ENCODE measurements at places on chromosomes 6 and 20.

DNA sequence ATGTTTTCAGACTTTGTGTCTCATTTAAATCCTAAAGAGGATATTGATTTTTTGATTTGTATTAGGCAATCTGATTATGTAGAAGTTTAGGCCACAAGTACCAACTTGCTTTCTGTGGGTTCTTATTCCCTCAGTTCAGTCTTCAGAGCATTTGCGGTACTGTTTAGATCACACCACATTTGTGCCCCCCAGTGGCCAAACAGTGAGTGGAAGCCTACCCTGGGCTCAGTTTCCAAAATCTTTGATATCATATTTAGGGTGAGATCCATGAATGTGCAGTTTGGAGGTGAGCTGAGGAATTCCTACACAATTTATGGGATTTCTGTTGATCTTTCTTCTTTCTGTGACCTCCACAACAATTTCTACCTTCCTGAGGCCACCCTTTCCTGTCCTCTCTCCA lies 92.3 kb upstream of the FUT9 start:
- DNase-seq: peak; percentile 19
- no peaks in the 10 kb centered on the region for H3K27me3 ChIP-seq
- no peaks in the 10 kb centered on the region for H3K36me3 ChIP-seq
- no peak overlapping the region for H3K4me3 ChIP-seq
- H3K27ac ChIP-seq: no peak overlapping the region

DNA sequence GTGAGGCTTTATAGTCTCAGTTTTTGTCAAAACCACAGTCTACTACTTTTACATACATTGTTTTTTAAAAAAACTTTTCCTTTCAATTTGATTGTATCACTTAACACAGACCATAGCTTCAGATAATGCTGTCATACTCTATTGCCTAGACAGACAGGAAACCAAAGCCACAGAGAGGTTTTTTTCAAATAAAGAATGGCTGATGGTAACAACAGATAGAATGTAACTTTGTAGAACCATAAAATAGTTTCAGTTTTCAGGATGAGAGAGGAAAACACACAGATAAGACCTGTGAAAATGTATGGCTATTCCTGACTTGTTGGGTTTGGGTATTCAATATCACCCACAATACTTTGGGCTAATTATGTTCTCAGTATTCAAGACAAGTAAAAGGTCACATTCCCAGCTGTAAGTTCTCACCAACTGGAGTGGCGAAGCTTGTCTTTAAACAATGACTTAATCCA lies 94.0 kb downstream of the ADGRG6 start:
- H3K4me1 ChIP-seq: no peaks in the 10 kb centered on the region
- no peaks in the 10 kb centered on the region for H3K27me3 ChIP-seq
- H3K4me3 ChIP-seq: no peak overlapping the region
- no peaks in the 10 kb centered on the region for H3K36me3 ChIP-seq

GRCh38 chr6:55617272-55617671 lies 38.3 kb upstream of the HMGCLL1 start:
- H3K36me3 ChIP-seq: no peaks in the 10 kb centered on the region
- H3K27ac ChIP-seq: no peak overlapping the region
- H3K4me3 ChIP-seq: no peak overlapping the region
- H3K27me3 ChIP-seq: peaks cover 3% of the 10 kb centered on the region
- no peaks in the 10 kb centered on the region for H3K4me1 ChIP-seq

DNA sequence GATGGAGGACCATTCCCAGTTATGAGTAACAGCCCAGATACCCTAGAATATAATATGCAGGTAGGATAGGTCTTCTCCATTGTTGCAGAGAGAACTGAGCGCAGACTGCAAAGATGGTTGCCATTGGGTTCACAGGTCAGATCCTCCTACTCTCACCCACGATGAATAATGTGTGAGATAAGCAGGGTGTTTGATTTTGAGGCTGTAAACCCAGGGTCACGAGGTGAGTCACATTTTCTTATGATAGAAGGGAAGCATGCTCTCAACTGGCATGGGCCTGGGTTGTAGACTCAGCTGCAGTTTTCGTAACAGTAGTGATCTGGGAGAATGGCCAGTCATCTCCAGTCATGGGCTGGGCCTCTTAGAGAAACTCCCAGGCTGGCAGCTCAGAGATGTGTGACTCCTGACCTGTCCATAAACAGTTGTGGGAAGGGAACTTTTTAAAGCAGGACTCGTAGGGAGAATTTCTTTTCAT lies 74.2 kb downstream of the CD164 start:
- H3K36me3 ChIP-seq: no peaks in the 10 kb centered on the region
- H3K27me3 ChIP-seq: peaks cover 3% of the 10 kb centered on the region
- no peak overlapping the region for H3K4me3 ChIP-seq
- no peak overlapping the region for H3K27ac ChIP-seq

DNA sequence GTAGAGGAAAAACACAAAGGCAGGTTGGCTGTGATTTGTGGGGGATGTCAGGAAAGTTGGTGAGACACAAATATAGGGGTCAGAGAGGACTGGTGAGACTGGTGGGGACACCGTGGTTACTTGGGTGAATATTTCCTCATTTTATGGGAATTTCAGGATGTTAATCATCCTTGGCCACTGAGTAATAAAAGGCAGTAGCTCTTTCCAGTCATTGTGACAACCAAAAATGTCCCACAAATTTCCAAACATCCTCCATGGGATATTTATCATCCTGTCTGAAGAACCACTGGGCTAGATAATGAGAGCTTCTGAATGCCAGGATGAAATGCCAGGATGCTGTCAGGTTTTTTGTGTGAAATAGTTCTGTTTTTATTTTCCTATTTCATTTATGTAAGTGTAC lies 374.1 kb downstream of the CD109 start:
- no peak overlapping the region for H3K4me3 ChIP-seq
- H3K4me1 ChIP-seq: no peaks in the 10 kb centered on the region
- peaks cover 3% of the 10 kb centered on the region for H3K27me3 ChIP-seq
- DNase-seq: no peak
- H3K27ac ChIP-seq: no peak overlapping the region
- H3K36me3 ChIP-seq: no peaks in the 10 kb centered on the region

DNA sequence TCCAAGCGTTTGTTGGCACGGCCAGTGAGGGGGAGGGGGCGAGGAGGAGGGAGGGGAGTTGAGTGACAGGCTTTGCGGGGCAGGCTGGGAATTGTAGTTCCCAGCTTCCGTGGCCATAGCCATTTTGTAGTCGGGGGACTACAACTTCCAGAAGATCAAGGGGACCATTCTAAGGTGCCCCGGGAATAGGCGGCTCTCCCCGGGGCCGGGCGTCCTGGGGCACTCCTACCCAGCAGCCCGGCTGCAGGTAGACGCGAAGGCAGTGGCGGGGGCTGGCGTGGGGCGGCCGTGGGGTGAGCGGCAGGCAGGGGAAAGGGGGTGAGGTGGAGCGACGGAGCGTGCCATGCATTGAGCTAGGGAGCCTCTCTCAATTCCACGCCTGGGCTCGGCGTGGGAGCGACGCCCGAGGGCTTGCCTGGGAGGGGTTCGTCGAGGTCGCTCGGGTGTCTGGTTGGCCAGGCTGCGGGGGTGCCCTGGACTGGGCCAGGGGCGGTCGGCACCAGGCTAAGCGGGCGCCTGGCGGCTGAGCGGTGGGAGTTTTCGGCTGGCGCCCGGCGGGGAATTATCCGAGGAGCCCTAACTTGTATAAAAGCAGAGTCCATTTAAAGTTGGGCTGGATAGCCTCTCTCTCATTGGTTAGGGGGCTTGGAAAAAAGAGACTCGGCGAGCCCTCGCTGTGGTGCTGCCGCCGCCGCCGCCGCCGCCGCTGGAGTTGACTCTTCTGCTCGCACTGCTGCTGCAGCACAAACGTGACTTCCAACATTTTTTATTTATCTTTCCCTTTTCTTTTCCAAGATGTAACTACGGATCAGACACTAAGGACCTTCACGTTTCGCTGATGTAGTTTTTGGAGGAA lies at the start of gene JARID2:
TSS of gene JARID2 (plus strand) at position 709 of the 856 bp plus-strand sequence. CDS start 471 bp downstream, outside the sequence.
- H3K27me3 ChIP-seq: no peaks in the 10 kb centered on the region
- peak within 1 kb of the TSS; percentile 99 for H3K27ac ChIP-seq
- no peaks in the 10 kb centered on the region for H3K36me3 ChIP-seq
- peak within 1 kb of the TSS; percentile 100 for H3K4me3 ChIP-seq
- peak; percentile 96 for DNase-seq
- H3K4me1 ChIP-seq: peaks cover 37% of the 10 kb centered on the region

- no peak overlapping the region for H3K4me3 ChIP-seq
- peaks cover 83% of the 10 kb centered on the region for H3K36me3 ChIP-seq
- no peak for DNase-seq
- H3K4me1 ChIP-seq: peaks cover 7% of the 10 kb centered on the region
Measured at GRCh38 chr6:160000280-160000704, 31.4 kb downstream of the IGF2R start.

GRCh38 chr6:73085443-73085871 lies 139.8 kb downstream of the KHDC1L start:
- peaks cover 33% of the 10 kb centered on the region for H3K4me1 ChIP-seq
- no peaks in the 10 kb centered on the region for H3K27me3 ChIP-seq
- peak overlapping the region; percentile 73 for H3K27ac ChIP-seq
- no peaks in the 10 kb centered on the region for H3K36me3 ChIP-seq
- peak overlapping the region; percentile 55 for H3K4me3 ChIP-seq

- H3K4me3 ChIP-seq: no peak overlapping the region
- H3K4me1 ChIP-seq: peaks cover 33% of the 10 kb centered on the region
- peak overlapping the region; percentile 95 for H3K27ac ChIP-seq
- DNase-seq: no peak
- peaks cover 89% of the 10 kb centered on the region for H3K36me3 ChIP-seq
Measured at GRCh38 chr6:151317103-151317994, 74.0 kb downstream of the ZBTB2 start.

DNA sequence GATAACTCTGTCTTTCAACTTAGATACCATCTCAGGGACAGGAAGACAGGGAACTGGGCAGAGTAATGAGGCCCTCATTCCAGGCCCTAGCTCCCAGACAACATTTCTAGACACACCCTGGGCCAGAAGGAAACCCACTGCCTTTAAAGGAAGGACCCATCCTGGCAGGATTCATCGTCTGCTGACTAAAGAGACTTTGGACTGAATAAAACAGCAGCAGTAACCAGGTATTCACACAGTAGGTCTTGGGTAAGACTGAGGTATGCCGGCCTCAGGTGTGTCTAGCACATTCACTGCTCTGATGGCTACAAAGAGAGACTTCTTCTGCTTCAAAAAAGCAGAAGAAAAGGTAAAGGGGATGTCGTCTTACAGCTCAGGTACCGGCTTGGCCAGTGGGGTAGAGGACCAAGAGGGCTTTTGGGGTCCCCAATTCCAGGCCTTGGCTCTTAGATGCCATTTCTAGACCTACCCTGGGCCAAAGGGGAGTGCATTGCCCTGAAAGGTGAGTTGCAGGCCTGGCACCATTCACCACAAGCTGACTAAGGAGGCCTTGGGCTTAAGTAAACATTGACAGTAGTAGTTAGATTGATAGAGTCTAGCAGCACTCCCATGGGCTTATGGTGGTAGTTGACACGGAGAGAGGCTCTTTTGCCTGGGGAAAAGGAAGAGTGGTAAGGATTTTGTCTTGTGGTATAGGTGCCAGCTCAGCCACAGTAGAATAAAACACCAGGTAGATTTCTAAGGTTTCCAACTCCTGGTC lies 13.4 kb downstream of the SNX14 start:
- H3K27me3 ChIP-seq: peaks cover 2% of the 10 kb centered on the region
- peak overlapping the region; percentile 14 for H3K4me3 ChIP-seq
- no peak for DNase-seq
- H3K27ac ChIP-seq: peak overlapping the region; percentile 7

- H3K4me3 ChIP-seq: no peak overlapping the region
- peaks cover 58% of the 10 kb centered on the region for H3K4me1 ChIP-seq
- peaks cover 19% of the 10 kb centered on the region for H3K27me3 ChIP-seq
- peak overlapping the region; percentile 56 for H3K27ac ChIP-seq
- no peak for DNase-seq
- H3K36me3 ChIP-seq: no peaks in the 10 kb centered on the region
Measured at GRCh38 chr20:51380401-51381385, 161.8 kb downstream of the NFATC2 start.

DNA sequence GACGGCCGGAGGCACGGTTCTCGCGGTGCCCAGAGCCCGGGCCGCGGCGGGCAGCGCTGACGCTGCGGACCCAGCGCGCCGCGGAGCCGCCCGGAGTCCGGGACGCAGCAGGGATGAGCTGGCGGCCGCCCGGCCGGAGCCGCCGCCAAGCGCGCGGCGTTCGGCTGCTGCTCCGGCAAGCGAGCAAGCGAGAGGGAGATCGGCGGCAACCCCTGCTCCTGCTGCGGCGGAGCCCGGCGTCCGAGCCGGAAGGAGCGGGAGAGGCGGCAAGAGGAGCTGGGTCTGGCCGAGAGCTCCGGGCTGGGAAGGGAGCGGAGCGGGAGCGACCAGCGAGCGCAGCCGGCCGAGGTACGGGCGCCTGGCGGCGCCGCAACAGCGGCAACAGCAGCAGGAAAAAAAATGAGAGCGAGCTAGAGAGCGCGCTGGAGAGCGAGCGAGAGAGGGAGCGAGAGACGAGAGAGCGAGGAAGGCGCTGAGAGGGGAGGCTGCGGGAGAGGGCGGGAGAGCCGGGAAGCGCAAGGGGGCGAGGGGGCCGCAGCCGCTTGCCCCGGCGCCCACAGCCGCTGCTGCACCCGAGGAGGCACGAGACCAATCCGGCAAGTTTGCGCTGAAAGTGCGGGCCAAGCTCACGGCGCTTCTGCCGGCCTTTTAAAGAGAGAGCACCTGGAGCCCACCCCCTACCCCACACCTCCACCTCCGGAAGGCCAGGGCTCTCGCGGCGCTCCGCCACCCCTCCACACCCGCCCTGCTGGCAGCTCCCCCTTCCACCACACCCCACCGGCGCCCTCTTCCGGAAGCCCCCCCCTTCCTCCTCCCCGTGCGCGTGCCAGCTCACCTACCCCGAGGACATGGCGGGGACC lies 496 bp downstream of the GRM4 start:
- H3K27me3 ChIP-seq: peaks cover 70% of the 10 kb centered on the region
- peak overlapping the region; percentile 80 for H3K4me3 ChIP-seq
- no peaks in the 10 kb centered on the region for H3K36me3 ChIP-seq
- peak; percentile 66 for DNase-seq

- no peaks in the 10 kb centered on the region for H3K36me3 ChIP-seq
- peaks cover 16% of the 10 kb centered on the region for H3K4me1 ChIP-seq
- no peak overlapping the region for H3K4me3 ChIP-seq
- no peaks in the 10 kb centered on the region for H3K27me3 ChIP-seq
- no peak for DNase-seq
Measured at GRCh38 chr6:130676077-130676772, 151.0 kb upstream of the SMLR1 start.
